ENCODE measurements at places on chromosomes 1 and 21. TPM values are rescaled to one million over a fixed set of nuclear protein-coding genes. Genes with fewer than 3 reads are reported as not detected.

TESK2 gene
- total RNA-seq = 2.6 TPM

GRCh38 chr1:53771648-53772047 lies 32.7 kb upstream of the GLIS1 start:
- no peaks in the 10 kb centered on the region for H3K27me3 ChIP-seq
- peaks cover 38% of the 10 kb centered on the region for H3K36me3 ChIP-seq
- no peak overlapping the region for H3K27ac ChIP-seq
- H3K4me1 ChIP-seq = peaks cover 13% of the 10 kb centered on the region
- no peak for DNase-seq
- H3K4me3 ChIP-seq = no peak overlapping the region

DNA sequence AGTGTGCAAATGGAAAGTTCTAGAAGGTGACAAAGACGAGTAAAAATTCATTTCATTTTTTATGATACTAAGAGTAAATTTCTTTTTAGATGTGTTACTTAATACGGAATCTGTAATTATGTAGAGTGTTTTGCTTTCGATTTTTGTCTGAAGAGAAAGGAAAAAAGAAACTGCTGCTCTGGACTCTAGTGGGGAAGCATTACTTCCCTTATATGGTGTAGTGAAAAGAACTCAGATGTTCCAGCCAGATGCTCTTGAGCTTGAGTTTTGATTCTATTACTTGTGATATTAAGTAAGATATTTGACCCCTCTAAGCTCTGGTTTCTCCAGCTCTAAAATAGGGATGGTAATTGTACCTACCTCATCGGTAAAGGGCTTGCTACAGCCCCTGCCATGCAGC lies 12.2 kb upstream of the GPR161 start:
- H3K4me3 ChIP-seq = no peak overlapping the region
- H3K27me3 ChIP-seq = peaks cover 4% of the 10 kb centered on the region
- H3K4me1 ChIP-seq = peaks cover 14% of the 10 kb centered on the region
- H3K36me3 ChIP-seq = no peaks in the 10 kb centered on the region

STXBP3 gene
- total RNA-seq = 41.1 TPM

DIO1 gene
- total RNA-seq = not detected

MMP23B gene
- total RNA-seq = 1.5 TPM
